Cortex of kidney (tissue), 1 donor: ENCODE measurements at places on chromosomes 16 and 17.

DNA sequence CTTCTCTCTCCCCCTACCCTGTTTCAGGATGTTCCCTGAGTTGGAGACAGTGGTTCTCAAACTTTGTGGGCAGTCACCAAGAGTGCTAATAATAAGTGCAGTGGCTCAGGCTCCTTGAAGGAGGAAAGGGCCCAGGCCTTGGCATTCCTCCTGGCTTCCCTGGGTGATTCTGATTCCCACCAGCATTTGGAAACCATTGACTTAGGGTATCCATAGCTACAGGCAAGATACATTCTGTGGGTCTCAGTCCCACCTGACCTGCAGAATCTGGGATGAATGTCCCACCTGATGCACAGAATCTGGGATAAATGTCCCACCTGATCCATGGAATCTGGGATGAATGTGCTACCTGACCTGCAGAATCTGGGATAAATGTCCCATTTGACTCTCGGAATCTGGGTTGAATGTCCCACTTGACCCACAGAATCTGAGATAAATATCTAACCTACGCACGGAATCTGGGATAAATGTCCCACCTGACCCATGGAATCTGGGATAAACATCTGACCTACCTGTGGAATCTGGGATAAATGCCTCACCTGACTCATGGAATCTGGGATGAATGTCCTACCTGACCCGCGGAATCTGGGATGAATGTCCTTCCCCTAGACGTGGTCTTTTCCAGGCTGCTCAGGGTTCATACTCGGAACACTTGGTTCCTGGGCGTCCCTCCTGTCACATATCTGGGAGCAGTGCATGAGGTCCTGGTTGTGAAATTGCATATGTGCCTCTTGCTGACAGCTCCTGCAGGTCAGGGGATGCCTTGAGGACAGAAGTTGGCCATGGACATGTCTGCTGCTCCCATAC lies 136.7 kb upstream of the HS3ST2 start:
- DNase-seq = no peak

- no peak for DNase-seq
Observed at GRCh38 chr17:66347661-66348514, 45.5 kb downstream of the PRKCA start.

DNA sequence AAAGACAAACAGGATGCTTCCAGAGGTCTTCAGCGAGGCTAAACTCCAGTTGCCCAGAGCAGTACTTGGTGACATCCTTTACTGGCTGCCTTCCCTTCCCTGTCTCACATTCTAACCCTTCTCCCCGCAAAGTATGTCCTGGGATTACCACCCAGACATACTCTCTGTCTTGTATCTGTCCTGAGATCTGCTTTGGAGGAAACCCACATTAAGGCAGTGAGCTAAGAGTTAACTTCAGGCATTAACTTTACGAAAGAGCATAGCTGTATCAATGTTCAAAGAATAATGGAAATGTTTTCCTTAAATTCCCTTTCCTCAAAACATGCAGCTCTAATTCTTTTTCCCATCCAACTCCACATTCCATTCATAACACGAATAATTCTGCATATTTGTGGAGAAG lies 385.2 kb downstream of the NPIPA8 start:
- DNase-seq = no peak

DNA sequence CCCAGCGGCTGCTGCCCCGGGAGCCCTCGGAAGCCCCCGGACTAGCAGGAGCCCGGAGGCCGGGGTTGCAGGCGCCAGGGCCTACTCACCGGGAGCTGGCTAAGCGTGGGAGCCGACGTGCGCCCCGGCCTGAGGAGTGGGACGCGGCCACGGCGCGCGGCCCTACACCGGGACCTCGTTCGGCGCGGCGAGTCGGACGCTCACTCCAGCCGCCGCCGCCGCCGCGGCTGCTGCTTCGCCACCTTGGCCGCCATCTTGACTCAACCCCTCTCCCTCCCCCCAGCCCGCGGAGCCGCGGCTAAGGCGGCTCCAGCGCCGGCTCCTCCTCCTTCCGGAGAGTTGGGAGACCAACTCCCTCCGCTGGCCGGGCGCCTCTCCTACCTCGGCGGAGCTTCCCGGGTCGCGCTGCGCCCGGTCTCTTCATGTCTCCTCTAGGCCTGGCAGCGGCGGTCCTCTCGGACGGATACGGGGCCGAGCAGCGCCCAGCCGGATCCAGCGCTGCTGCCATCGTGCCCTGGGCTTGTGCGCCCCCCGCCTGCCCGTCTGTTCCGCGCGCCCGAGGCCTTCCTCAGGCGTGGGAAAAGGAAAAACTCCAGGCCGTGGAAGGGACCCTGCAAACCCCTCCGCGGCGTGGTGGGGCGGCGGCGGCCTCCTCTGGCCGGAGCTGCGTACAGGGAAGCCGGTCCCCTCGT lies at the start of gene NCOR1:
NCOR1 (minus strand) TSS at position 262 of the 692 bp plus-strand sequence. CDS start 20,965 bp downstream, outside the sequence.
- peak; percentile 87 for DNase-seq

- DNase-seq = no peak
Observed at GRCh38 chr17:72370819-72371218, 250.0 kb downstream of the SOX9 start.

DNA sequence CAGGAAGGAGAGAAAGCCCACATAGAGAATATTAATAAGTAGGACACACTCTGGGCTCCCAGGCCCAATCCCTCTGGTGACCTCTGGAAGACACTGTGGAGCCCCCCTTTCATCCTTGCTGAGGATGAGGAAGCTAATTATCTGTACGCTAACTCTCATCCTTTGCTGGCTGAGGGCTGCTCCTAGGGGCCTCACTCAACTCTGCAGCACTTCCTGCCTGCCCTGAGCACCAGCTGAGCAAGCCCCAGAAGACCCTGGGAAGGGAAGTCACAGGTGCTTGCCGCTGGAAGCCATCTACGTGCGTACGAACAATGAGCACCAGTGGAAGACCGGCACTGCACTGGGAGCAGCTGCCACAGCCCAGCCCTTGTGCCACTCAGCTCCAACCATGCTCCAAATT lies 145.8 kb upstream of the CDH5 start:
- DNase-seq = no peak

- no peak for DNase-seq
Observed at GRCh38 chr16:19735074-19735867, 17.2 kb downstream of the IQCK start.

DNA sequence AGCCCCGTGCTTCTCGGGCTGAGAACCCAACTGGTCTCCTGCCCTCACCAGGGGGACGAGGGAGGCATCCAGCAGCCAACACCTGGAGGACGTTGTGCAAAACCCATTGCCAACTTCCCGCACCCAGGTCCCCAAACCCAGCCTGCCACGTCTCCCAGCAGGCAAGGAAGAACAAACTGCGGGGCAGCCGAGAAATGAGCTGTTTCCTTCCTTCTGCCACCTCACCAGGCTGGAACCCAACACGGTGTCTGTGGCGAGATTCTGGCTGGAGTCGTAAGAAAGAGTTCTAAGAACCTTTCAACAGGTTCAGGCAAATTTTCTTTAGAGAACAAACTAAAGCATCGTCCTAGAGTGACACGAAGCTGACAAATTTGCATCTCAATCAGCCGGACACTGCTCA lies 3.6 kb downstream of the SLC43A2 start:
- DNase-seq = no peak

DNA sequence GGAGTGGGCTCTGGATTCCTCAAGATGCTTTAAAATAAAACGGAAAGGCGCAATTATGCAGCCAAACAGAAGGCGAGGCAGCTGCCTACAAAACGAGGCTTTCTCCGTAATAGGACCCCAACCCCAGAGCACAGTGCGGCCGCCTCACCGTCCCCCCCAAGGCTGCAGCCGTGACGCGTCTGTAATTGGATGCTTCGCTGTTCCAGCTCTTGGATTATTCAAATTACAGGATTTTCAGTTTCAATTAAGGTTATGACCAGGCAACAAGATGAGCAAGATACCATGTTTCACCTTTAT lies 37.3 kb upstream of the ABR start:
- no peak for DNase-seq

- DNase-seq = no peak
Observed at GRCh38 chr17:81489012-81489997, 23.3 kb downstream of the ACTG1 start.

- no peak for DNase-seq
Observed at GRCh38 chr16:12900156-12900555, 1.2 kb upstream of the SHISA9 start.

DNA sequence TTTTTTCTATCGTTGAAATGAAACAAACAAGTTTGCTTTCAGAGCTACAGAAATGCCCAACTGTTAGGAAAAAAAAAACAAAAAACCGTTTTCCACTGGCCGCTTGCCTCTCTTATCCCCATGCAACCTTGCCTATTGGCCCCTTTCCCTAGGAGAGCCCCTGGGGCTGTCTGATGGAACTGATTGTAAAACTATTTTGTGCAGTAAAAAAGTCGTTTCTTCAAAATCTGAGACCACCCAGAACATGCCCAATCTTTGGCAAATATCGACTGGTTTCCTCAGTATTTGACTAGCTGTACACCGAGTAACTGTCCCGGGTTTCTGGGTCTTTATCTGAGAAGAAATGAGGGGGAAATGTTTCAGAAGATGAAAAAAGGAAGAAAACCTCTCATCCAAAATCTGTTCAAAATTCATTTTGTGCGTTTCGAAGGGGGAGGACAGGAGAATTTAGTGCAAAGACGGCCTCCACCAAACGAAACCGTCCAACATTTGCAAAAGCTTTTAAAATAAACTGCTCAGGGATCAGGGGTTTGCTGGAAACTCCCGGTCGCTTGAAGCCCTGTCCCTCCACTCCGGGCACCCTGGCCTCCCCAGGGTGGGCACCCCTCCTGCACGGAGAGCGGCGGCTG lies 1.1 kb upstream of the GNAO1 start:
- DNase-seq = no peak
